ENCODE measurements at places on chromosomes 1 and 21.

- peak; percentile 18 for DNase-seq
These were observed at the start of gene WNT4 for GRCh38 chr1:22143065-22144033. Gene WNT4, minus strand, starts transcription at chr1:22143097. Its CDS starts 175 bp downstream, at chr1:22142922.

DNA sequence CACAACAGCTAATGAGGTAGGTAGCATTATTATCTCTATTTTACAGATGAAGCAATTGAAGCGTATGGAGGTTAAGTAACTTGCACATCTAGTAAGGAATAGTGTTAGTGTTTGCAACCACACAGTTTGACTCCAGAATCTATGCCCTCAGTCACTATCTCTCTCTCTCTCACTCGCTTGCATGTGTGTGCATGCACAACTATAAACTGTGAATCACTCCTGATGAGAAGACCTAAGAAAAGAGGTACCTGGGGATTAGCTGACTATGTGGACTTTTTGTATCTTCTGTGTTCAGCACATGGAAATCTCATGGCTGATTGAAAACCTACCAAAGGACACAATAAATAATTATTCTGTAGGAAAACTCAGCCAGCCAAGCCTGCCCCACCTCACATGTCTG lies 295.5 kb downstream of the BRINP2 start:
- DNase-seq: no peak

GRCh38 chr1:36487906-36488305 lies 5.2 kb upstream of the CSF3R start:
- DNase-seq: no peak

DNA sequence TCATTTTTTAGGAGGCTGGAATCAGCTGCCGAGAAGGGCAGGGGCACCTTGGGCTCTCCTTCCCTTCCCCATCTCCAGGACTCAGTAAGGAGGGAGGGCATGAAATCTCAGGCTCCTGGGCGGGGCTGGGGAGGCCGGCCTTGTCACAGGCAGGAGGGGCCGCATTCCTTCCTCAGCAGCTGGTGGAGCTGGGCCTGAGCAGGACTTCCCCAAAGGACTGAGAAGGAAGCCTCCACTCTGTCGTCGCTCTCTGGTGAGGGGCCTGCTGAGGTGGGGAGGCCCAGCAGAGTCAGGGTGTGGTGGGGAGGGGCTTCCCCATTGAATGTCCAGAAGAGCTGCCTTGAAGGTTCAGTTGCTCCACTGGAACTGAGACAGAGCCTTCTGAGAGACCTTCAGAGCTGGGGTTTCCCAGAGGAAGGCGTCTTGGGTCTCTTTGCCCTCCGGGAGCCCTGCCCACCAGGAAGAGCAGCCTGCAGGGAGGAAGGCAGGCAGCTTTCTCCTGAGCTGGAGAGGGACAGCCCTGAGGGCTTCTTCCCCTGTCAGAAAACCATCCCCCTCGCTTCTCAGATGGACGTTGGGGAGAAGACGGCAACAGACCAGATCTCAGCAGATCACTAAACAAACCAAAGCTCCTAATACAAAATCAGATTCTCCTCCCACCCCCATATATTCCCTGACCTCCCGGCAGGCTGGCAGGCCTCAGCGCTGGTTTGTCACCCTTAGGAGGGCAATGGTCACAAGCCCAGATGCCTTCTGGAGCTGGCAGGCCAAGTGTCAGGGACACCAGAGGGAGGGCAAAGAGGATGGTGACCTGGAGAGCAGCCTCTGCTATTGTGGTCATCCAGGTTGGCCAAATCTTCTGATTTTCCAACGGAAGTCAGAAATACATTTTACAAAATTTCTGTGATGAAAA lies 10.7 kb downstream of the KCNA10 start:
- no peak for DNase-seq

- no peak for DNase-seq
These were observed 35.5 kb downstream of the RCAN1 start for GRCh38 chr21:34579411-34579810.

DNA sequence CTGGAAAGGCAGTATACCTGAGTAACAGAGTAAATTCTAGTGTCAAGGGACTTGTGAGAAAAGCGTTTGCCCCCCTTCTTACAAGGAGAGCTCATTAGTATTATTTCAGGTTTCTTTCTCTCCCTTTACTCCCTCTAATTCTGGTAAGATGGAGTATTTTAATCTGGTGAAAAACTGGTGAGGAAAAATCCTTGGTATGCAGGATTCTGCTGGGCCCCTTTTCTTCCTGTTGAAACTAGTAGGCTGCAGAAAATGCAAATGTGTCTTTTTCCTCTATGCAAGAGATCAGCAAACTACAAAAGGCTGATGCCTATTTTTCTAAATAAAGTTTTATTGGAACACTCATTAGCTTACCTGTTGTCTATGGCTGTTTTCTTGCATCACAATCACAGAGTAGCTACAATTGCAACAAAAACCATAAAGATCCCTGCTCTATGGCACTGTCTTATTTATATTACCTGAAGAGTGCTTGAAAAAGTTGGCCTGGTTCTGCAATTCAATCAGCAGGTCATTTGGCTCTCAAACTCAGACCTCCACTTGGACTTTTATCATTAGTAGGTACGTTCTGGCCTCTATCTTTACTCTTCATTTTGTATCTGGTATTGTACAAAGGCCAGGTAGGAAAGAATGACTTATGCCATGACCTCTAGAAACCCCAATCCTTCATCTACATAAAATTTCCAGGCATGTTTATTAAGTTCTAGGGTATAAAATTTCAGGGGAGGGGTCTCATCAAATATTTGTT lies 109.6 kb downstream of the AKT3 start:
- no peak for DNase-seq

GRCh38 chr1:31839662-31840343 lies 24.0 kb upstream of the SPOCD1 start:
- DNase-seq: no peak

DNA sequence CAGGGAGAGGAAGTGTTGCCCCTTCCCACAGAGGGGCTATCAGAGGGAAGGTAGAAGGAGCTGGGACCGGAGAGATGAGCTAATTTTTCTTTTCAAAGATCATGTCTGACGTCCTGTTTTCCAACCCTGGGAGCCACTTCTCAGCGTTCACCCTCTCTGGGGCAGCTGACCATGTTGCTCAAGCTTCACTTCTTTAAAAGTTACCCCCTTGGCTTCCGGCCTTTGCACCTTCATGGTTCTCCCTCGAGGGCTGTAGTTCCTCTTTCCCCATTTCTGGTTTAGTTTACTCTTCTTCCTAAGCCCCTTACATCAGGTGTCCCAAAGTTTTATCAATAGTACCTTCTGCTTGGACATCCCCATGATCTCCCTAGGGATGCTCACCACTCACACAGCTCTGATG lies 23.8 kb upstream of the CSF1 start:
- no peak for DNase-seq

- DNase-seq: no peak
These were observed 41.4 kb upstream of the ACOT11 start for GRCh38 chr1:54506594-54506993.

- no peak for DNase-seq
These were observed 7.5 kb downstream of the MRAP start for GRCh38 chr21:32306021-32306780.

DNA sequence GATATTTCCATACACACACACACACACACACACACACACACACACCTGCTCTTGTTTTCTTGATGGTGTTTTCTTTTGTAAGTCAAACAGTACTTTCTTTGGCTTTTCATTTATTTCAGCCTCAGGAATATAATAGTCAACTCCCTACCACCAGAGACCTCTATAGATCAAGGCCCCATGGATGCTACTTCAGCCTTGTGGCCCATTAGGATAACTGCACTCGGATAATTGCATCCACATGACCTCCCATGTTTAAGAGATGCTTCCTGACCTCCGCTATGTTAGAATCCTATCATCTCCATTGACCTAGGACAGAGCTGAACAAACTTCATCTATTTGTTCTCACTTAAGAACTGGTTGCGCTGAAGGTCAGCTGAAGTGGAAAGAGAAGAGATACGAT lies 1094.0 kb upstream of the B3GALT2 start:
- no peak for DNase-seq

DNA sequence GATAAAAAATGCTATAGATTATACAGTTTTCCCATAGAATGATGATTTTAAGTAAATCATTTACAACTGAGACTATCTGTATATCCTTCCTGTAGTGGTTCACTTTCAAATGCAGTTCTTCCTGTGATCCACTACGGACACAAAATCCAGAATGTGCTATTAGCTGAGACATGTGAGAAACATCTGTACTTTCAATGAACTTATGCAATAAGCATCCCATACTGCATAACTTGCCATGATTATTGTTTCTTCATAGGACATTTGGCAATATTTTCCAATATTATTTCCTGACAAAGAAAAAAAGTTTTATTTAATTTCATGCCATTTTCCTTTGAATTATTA lies 83.5 kb upstream of the PRDX6 start:
- no peak for DNase-seq

DNA sequence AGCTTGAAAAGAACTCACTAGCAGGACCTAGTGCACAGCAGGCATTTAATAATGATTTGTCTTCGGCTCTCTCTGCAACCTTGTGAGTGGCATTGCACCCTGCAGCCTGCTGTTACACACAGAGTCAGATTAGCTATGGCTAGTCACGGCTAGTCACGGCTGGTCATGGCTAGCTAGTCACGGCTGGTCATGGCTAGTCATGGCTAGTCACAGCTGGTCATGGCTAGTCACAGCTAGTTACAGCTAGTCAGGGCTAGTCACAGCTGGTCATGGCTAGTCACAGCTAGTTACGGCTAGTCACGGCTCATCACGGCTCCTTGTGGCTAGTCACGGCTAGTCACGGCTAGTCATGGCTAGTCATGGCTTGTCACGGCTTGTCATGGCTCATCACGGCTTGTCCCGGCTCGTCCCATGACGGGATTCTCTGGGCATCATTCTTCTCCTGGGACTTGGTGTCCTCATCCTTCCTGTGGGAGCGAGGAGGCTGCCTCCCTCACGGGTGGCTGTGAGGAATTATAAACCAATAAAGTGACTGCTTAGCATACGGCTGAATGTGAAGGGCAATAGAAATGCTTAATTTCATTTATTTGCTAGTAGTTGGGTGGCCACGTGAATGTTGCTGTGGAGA lies 12.5 kb upstream of the KIF26B start:
- no peak for DNase-seq

DNA sequence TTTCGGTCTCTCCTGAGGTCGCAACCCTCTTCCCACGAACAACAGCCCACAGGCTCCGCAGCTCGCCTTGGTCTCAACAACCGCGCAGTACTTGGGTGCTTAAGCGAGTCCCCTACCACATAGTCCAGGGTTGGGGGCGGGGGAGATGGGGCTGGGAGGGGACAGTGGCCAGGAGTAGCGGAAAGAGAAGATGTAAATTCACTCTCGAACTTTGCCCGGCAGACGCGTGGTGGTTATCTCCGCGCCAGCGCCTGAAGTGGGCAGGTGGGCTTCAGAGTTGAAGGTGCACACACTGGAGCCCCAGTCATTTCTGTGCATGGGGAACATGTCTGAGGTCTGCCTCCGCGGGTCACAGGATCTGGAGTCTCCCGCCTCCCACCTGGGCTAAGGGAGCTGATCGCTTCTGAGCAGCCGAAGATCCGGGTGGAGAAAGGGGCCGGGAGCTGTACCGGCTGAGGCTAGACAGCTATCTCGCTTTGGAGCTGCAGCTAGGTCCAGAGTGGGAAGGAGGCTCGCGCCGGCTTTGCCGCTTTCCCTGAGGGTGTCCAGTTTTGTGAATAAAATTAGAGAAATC lies 4.3 kb upstream of the FOXD2 start:
- DNase-seq: no peak

GRCh38 chr1:202858331-202858730 lies 30.6 kb downstream of the RABIF start:
- no peak for DNase-seq

DNA sequence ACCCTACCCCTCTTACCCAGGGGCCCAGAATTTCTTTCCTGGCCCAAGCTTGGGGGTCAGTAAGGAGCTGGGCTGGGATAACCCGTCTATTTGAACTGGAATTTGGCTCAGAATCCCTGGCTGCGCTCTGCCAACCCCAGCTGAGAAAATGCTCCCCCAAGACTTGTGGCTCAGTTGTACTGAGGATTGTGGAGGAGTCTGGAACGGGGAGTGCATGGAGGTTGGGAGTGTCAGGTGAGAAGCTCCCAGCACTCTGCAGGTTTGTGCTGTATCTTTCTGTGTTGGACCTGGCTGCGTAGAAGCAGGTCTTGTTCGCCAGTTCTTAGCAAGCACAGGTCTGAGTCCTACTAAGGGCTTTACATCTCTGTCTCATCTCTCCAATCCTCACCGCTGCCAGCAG lies 1.6 kb downstream of the TCEA3 start:
- no peak for DNase-seq

DNA sequence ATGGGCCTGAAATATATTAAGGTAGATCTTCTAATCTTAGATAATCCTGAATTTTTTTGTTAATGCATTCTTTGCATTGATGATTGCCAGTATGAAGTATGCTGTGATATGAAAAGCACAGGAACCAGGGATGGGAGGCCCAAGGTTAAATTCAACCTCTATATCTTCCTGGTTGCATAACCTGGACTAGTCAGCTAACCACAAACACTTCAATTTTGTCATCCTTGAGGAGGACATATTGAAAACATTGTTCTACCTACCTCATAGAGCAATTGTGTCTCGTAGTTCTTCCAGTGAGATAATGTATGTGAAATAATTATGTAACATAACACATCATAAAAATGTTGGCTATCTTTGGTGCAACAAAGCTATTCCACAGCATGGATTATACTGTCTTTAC lies 25.6 kb downstream of the PDC start:
- DNase-seq: no peak

DNA sequence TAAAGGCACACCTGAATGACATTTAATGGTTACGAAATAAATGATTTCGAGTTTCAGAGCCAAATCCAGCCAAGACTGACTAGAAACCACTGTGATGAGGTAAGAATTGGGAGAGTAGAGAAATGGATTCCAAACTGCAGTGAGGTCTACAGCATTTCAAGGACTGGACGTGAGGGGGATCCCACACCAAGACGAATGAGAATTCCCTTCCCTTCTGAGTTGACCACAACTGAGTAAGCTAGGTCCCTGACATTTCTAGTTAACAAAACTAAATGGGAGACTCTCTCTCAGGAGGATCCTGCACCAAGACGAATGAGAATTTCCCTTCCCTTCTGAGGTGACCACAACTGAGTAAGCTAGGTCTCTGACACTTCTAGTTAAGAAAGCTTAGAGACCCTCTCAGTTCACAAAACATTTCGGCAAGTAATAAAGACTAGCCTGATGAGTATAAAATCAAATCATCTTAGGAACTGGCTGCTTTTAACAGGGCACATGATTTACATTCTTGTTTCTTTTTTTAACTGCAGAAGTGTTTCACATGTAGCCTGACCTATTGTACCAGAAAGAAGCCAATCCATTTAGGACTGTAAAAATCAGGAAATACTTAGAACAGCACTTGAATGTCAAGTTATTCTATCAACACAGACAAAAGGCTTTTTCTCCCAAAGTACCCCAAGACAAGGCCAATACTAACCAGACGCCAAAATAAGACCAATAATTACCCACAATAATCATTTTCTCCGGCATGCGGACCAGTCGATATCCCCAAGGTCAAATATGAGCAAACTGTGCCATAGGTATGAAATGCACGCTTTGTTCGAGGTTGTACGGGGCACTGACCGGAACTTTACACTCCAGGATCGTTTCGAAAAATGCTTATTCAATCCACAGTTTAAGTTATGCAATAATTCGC lies 1.4 kb upstream of the SPATA1 start:
- peak; percentile 66 for DNase-seq

- DNase-seq: no peak
These were observed 64.8 kb downstream of the KCNJ15 start for GRCh38 chr21:38321568-38321967.

GRCh38 chr1:7458946-7459345 lies 312.1 kb upstream of the VAMP3 start:
- DNase-seq: no peak

GRCh38 chr1:224922404-224923164 lies 6.9 kb upstream of the DNAH14 start:
- DNase-seq: peak; percentile 69

Data from NCI-H510A treated with DMSO at 0.1 percent for 48 hours (cell line).